IPS DF 6.9 (cell line): ENCODE measurements at places on chromosomes 2 and 18.

DNA sequence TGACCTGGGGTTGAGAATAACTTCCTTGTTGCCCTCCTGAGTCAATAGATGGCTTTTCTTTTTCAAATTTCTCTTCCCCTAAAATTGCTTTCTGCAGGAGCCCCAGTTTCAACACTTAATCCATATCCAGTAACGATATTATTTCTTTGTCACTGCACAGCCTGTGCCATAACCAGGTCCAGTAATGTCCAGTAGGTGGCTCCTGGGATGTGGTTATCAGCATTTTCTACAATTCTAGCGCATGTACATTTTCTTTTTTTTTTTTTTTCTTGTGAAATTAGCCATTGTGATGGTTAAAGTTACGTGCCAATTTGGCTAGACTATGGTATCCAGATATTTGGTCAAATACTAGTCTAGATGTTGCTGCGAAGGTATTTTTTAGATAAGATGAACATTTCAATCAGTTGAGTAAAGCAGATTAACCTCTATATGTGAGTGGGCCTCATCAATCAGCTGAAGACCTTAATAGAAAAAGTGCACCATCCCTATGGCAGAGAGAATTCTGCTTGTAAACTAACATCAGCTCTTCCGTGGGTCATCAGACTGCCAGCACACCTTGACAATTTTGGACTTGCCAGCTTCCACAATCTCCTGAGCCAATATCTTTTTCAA lies 72.9 kb upstream of the SCG2 start:
- H3K27ac ChIP-seq: no peak overlapping the region
- no peak for DNase-seq
- no peak overlapping the region for H3K4me3 ChIP-seq
- H3K4me1 ChIP-seq: no peaks in the 10 kb centered on the region
- no peaks in the 10 kb centered on the region for H3K27me3 ChIP-seq
- H3K36me3 ChIP-seq: no peaks in the 10 kb centered on the region

DNA sequence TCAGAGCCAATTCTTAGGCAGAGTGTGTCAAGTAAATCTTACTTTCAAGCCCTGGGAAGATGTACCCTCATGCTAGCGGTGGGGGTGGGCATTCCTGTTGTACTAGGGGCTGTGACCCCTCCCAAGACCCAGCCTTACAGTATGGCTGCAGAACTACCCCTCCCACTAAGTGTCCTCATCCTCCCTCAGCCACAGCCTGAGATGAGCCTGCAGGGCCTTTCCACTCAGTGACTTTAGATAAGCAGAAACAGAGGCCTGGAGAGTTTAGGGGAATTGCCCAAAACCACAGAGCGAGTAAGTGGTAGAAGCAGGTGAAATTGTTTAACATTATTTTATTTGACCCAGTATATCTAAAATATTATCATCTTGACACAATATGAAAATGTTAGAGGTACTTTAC lies 36.6 kb downstream of the TTC32 start:
- no peak for DNase-seq
- H3K4me1 ChIP-seq: peaks cover 1% of the 10 kb centered on the region; the same call in 1 of the 2 replicates
- H3K27ac ChIP-seq: no peak overlapping the region
- no peaks in the 10 kb centered on the region; the same call in 1 of the 2 replicates for H3K36me3 ChIP-seq
- H3K27me3 ChIP-seq: peaks cover 4% of the 10 kb centered on the region; the same call in 1 of the 2 replicates

DNA sequence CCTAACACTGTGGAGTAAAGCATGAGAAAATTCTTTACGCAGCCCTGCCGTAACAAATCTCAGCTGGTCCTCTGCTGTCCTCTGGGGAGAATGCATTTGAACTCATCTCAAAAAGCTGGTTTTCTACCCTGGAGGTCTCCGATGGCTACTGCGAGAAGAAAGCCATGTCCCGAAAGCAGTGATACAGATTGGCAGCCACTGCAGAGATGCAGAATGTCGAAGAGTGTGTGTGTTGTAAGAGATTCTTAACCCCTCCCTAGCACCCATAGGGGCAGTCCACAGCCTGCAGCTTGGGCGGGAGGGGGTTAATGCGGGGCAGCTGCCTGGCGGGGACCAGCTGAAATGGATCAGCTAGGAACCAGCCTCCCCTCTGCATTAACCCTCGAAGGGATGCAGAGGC lies 235.9 kb downstream of the ZNF516 start:
- no peak overlapping the region for H3K4me3 ChIP-seq
- no peak for DNase-seq
- peaks cover 5% of the 10 kb centered on the region; the same call in 1 of the 2 replicates for H3K4me1 ChIP-seq
- no peak overlapping the region for H3K27ac ChIP-seq
- no peaks in the 10 kb centered on the region for H3K27me3 ChIP-seq
- no peaks in the 10 kb centered on the region for H3K36me3 ChIP-seq

GRCh38 chr18:37845498-37845897 lies 279.9 kb upstream of the CELF4 start:
- no peak overlapping the region for H3K4me3 ChIP-seq
- H3K36me3 ChIP-seq: no peaks in the 10 kb centered on the region

DNA sequence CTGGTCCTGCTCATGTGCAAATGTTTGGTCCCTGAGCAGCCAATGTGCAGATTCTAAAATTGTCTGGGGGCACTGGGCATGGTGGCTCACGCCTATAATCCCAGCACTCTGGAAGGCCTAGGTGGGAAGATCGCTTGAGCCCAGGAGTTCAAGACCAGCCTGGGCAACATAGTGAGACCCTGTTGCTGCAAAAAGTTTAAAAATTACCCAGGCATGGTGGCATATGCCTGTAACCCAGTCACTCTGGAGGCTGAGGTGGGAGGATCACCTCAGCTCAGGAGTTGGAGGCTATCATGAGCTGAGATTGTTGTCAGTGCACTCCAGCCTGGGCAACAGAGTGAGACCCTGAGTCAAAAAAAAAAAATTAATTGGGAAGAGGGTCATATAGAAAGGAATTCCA lies 5.1 kb downstream of the LIPG start:
- no peak overlapping the region for H3K27ac ChIP-seq
- H3K36me3 ChIP-seq: peaks cover 3% of the 10 kb centered on the region; the same call in 1 of the 2 replicates
- H3K4me1 ChIP-seq: peaks cover 1% of the 10 kb centered on the region; the same call in 1 of the 2 replicates

DNA sequence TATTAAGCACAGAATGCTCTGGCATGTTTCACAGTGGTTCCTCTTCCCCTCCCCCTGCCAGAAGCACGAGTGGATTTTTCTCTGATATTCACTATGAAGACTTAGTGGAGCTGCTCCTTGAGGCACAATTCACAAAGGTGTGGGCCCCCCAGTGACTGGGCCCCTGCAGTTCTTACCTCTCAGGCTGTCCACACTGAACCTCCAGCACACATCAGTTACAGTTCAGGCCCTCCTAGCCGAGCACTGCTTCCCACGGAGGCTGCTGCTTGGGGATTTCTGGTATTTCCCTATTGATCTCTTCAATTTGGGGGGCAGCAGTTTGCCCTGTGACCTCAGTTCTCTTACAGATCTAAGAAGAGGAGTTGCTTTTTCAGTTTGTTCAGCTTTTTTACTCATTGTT lies 236.1 kb downstream of the SH3RF3 start:
- no peak overlapping the region for H3K4me3 ChIP-seq
- H3K36me3 ChIP-seq: no peaks in the 10 kb centered on the region
- H3K27me3 ChIP-seq: no peaks in the 10 kb centered on the region
- H3K4me1 ChIP-seq: no peaks in the 10 kb centered on the region
- DNase-seq: no peak
- no peak overlapping the region for H3K27ac ChIP-seq

GRCh38 chr18:21074336-21075323 lies 37.0 kb downstream of the ROCK1 start:
- H3K4me1 ChIP-seq: no peaks in the 10 kb centered on the region
- no peak for DNase-seq
- H3K27me3 ChIP-seq: no peaks in the 10 kb centered on the region

DNA sequence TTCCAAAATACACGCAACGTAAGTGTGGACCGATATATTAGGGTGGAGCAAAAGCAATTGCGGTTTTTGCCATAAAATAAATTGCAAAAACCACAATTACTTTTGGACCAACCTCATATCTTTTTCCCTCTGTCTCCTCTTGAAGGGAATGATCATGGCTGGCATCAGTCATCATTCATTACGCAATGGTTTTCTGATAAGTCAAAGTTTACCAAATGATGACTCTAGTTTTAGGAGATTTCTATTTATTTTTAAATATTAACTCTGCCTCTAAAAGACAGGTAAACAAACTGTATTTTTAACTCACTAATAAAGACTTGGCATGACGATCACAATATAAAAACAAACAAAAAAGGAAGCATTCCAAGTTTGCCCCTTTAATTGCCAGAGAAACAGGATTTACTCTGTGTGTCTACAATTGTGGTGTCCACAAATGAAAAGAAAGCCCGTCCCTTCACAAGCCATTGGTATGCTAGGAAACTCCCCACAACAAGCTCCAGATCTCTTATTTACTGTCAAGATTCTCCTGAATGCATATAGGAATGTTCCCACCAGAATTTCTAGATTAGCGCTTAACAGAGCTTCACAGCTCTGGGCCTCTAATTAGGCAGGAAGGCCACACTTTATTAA lies 61.3 kb downstream of the IRS1 start:
- no peaks in the 10 kb centered on the region for H3K36me3 ChIP-seq
- 0 out of 2 replicates have a peak, but pooled peaks cover 2% of the 10 kb centered on the region for H3K4me1 ChIP-seq
- no peak for DNase-seq
- no peaks in the 10 kb centered on the region for H3K27me3 ChIP-seq
- H3K4me3 ChIP-seq: no peak overlapping the region

- no peaks in the 10 kb centered on the region for H3K36me3 ChIP-seq
- no peaks in the 10 kb centered on the region for H3K4me1 ChIP-seq
- DNase-seq: no peak
- H3K27me3 ChIP-seq: no peaks in the 10 kb centered on the region
Measured at GRCh38 chr2:31192851-31193392, 24.4 kb downstream of the CAPN14 start.

DNA sequence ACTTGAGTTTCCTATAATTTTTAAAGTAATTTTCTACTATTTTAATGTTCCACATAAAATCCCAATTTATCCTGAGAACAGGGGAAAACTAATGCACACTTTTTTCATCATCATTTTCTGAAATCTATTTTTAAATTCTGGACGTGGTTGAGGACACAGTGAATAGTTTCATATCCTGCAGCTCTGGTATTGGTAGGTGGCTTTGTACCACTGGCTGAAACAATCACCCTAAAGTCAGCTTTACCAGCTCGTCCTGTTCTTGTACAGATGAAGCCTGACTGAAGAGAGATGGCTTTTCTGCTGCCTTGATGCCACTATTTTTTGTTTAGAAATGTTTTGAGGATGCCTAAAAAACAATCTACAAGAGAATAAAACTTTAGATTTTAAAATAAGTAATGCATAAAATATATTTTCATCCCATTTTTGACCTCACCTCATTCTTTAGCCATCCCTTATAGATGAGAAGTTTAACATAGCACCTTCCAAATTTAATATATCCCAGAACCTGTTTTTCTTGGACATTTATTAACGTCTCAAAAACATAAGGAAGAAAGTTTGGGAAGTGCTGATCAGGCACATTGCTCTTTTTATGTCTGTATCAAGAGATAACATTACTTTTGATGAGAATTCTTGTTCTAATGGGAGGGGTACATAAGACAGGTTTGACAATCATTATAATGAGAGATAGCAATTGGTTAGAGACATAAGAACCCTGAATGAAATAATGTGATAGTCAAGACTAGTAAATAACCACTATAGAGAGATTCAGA lies 80.9 kb downstream of the GALNT1 start:
- H3K27ac ChIP-seq: no peak overlapping the region
- no peak overlapping the region for H3K4me3 ChIP-seq
- H3K27me3 ChIP-seq: no peaks in the 10 kb centered on the region
- H3K36me3 ChIP-seq: no peaks in the 10 kb centered on the region
- H3K4me1 ChIP-seq: peaks cover 5% of the 10 kb centered on the region

DNA sequence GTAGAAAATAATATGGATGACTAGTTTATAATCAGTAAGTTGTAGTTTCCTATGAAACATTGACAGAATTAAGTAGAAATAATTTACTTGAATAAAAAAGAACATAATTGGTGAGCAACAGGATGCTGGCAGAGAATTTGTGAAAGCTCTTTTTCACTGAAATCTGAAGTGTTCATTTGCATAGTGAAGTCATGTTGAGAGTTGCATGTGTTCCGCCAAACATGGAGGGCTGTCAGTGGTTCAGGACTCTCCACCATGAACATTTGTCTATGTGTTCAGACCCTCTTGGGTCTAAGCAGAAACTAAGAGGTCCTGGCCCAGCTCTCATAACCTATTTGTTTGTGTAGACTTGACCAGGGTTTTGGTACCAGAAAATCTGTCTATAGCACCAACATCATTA lies 182.5 kb upstream of the LINC00305 start:
- no peaks in the 10 kb centered on the region for H3K4me1 ChIP-seq
- H3K27me3 ChIP-seq: no peaks in the 10 kb centered on the region
- DNase-seq: no peak
- no peak overlapping the region for H3K4me3 ChIP-seq

DNA sequence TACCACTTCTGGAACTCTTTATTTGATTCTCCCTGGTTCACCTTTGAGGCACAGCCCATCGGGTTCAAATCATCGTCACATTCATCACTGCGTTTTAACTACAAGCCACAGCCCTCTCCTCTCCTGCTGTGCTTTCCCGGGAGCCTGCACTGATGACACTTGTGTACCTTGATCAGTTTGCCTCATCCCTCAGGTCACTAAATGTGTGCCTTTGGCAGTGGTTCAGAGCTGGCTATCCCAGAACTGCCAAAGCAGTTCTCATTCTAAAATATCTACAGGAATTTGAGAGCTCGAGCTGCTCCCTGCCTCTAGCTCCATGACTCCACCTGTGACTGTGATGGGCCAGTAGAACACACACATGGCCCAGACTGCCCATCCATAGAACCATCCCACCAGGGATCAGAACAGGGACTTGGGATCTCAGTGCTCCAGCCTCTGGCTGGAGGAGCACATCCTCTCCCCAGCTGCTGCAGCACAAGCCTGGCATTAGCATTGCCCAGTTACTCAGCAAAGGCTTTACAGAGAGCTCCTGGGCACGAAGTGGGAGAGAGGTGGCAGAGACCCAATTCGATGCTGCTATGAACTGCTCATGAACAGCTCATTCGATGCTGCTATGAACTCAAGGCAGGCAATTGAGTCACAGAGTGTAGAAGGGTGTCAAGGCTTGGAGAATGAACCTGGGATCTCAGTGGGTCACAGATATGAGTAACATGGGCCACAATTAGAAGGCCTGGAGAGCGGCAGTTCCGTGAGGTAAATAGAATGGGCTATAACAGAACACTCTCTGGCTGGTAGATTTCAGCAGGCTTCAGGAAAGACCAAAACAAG lies 41.9 kb downstream of the EVA1A start:
- H3K27ac ChIP-seq: no peak overlapping the region
- H3K4me1 ChIP-seq: no peaks in the 10 kb centered on the region
- H3K36me3 ChIP-seq: no peaks in the 10 kb centered on the region
- H3K27me3 ChIP-seq: no peaks in the 10 kb centered on the region
- H3K4me3 ChIP-seq: no peak overlapping the region
- no peak for DNase-seq

DNA sequence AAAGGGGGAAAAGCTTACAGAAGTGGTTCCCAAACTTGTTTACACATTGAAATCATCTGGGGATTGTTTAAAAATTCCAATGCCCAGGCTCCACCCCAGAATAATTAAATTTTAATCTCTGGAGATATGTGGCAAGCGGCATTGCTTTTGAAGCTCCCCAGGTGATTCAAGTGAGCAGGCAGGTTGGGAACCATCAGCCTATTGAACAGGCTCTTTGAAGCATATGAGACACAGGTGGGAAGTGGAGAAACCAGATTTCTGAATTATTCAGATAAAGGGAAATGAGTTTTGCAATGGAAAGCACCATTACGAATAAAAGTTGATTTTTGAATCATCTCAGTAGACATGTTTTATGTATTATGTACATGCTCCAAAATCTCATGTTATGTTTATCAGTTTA lies 57.6 kb upstream of the NOSTRIN start:
- no peaks in the 10 kb centered on the region for H3K27me3 ChIP-seq
- no peak overlapping the region for H3K4me3 ChIP-seq
- no peak for DNase-seq
- H3K36me3 ChIP-seq: no peaks in the 10 kb centered on the region
- H3K27ac ChIP-seq: no peak overlapping the region
